ENCODE measurements at places on chromosomes 13 and 19.

GRCh38 chr13:35190241-35190640 is 248.2 kb downstream of the NBEA start:
- no peak for DNase-seq

GRCh38 chr13:78258304-78258703 is 339.7 kb upstream of the EDNRB start:
- no peak for DNase-seq

DNA sequence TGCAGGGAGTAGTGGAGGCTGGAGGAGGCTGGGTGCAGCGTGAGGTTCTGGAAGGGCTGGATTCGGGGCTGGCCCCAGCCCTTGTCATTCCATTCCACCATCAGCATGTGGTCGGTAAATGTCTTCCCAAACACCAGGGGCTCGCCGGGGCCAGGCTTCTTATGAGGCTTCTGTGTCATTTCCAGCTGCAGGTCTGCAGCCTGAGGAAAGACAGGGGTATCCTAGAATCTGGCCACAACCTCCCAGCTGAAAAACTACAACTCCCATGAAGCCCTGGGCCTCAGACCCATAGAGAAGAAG is 4.4 kb downstream of the BCAT2 start:
- no peak for DNase-seq

DNA sequence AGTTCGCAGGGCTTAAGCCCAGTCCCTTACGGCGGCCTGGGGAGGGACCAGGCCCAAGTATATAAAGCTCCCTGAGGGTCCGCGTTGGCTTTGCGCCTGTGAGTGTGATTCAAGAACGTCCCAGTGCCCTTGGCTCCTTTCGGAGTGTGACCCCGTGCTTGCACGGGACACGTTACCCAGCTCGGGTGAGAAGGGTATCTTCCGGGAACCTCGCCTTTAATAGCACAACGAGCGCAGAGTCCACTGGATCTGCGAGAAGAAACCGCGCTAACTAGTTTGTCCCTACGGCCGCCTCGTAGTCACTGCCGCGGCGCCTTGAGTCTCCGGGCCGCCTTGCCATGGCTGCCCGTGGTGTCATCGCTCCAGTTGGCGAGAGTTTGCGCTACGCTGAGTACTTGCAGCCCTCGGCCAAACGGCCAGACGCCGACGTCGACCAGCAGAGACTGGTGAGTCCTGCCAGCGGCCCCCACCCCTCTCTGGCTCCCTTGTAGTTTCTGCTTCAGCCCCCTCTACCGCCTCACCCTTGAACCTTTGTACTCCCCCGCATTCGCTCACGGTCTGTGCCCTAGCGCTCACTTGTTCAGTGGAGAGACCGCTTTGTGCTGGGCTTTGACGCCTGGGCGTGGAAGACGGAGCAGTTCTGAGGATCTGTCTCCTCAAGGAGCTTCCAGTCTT is at the start of gene DNAJC15:
Gene DNAJC15 (plus strand): TSS at position 298 of the 675 bp plus-strand sequence. CDS start 41 bp downstream, at position 339.
- peak; percentile 11 for DNase-seq

DNA sequence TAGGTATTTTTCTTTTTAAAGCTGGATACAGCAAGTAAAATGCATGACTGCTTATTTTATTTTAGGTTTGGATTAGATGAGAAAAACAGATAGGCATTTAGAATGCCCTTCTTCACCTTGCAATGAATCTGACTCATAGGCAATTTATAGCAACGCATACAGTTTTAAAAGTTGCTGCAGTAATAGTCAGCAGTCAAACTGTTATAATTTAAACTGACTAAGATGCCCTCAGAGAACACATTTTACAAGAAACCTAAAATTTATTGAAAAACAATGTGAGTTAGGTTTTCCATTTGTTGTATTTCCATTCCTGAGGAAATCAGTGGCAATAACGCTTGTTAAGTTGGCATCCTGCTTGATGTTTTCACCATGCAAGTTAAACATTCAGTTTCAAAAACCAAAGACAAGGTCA is 1128.2 kb upstream of the PCDH9 start:
- no peak for DNase-seq

- no peak for DNase-seq
Observed at GRCh38 chr13:103199380-103200088, 133.3 kb upstream of the SLC10A2 start.

- DNase-seq: no peak
Observed at GRCh38 chr13:95050800-95051615, 250.2 kb downstream of the ABCC4 start.
